ENCODE measurements at places on chromosomes 12 and 14.

- DNase-seq = no peak
Measured at GRCh38 chr14:60655898-60656685, 6.8 kb upstream of the SIX1 start.

DNA sequence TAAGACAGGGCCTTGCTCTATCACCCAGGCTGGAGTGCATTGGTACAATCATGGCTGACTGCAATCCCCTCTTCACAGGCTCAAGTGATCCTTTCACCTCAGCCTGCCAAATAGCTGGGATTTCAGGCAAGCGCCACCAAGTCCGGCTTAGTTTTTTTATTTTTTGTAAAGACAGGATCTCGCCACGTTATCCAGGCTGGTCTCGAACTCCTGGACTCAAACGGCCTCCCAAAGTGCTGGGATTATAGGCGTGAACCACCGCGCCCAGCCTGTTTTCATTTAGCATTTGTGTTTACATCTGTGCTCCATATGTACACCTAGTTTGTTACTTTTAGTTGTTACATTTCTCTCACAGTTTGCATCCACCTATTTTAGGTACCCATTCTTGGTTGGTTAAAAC, 32.5 kb upstream of the LIMA1 start:
- DNase-seq = no peak

GRCh38 chr14:101333335-101334280, 227.7 kb upstream of the DIO3 start:
- DNase-seq = no peak

DNA sequence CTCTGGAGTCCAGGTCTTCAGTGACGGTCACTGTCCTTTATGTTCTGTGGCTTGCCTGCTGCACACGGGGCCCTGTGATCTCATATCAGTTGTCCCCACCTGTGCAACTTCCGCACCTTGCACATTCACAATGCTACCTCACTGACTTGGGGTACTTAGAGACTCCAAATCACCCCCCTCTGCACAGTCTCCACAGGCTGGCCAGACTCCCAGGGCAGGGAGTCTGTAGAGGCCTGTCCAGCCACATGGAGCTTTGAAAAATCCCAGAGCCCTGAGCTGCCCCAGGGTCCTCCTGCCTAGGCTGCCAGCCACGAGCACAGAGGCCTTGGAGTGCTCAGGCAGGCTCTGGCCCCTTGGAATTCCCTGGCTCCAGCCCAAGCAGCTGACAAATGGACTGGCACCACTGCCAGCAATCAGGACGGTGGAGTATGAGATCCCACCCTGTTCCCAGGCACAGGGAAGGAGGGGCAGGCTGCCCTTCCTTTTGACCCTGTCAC, 26.4 kb downstream of the CMKLR1 start:
- DNase-seq = no peak

GRCh38 chr12:3554371-3555115, 63.5 kb downstream of the PRMT8 start:
- no peak for DNase-seq

GRCh38 chr12:106308121-106308520, 5.6 kb downstream of the TCP11L2 start:
- DNase-seq = no peak

GRCh38 chr12:22217556-22217955, 117.0 kb downstream of the ST8SIA1 start:
- no peak for DNase-seq

- DNase-seq = peak; percentile 97
Measured at GRCh38 chr14:29102996-29103395, 336.4 kb downstream of the FOXG1 start.

- DNase-seq = no peak
Measured at GRCh38 chr14:99946652-99947489, 118.4 kb upstream of the EVL start.

- DNase-seq = no peak
Measured at GRCh38 chr12:30640392-30640791, 55.3 kb downstream of the IPO8 start.

DNA sequence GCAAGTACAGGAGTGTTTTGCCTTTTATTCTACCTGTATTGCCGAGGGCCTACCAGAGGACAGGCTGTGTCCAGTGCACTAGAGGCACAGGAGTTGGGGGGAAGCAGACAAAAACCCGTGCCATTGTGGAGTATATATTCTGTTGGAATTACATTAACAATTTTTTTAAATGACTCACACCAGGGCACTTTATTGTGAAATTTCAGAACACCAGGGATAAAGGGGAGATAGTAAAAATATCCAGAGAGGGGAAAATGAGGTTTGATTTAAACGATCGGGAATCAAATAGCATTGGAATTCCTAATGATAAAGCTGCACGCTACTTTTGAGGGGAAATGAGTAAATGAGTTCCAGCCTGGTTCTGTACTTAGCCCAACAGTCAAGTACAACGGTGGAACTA, 123.2 kb downstream of the PELI2 start:
- no peak for DNase-seq

DNA sequence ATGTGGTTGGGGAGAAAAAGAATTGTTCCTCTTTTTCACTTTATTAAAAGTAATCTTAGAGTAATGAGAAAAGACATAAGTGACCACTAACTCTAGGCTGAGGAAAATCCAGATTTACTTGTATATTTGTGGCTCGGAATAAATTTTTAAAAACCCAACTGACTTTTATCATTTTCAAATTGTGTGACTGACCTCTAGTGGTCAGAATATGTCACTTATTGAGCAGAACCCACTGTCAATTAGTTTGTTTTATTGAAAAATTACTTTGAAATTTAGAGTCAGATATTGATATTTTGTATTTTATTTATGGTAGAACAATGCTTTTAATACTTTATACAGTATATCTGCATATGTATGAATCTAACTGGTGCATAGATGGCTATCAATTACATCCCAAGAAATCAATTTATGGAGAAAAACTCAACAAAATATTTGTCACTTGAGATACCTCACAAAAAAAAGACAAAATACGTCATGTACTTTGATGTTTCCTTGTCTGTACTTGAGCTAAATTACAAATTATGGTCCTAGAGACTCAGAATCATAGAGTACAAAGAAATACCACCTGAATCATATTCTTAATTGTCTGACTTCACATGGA, 229.4 kb downstream of the CNTN1 start:
- peak; percentile 3 for DNase-seq

- no peak for DNase-seq
Measured at GRCh38 chr14:70995671-70996070, 88.4 kb downstream of the PCNX1 start.

DNA sequence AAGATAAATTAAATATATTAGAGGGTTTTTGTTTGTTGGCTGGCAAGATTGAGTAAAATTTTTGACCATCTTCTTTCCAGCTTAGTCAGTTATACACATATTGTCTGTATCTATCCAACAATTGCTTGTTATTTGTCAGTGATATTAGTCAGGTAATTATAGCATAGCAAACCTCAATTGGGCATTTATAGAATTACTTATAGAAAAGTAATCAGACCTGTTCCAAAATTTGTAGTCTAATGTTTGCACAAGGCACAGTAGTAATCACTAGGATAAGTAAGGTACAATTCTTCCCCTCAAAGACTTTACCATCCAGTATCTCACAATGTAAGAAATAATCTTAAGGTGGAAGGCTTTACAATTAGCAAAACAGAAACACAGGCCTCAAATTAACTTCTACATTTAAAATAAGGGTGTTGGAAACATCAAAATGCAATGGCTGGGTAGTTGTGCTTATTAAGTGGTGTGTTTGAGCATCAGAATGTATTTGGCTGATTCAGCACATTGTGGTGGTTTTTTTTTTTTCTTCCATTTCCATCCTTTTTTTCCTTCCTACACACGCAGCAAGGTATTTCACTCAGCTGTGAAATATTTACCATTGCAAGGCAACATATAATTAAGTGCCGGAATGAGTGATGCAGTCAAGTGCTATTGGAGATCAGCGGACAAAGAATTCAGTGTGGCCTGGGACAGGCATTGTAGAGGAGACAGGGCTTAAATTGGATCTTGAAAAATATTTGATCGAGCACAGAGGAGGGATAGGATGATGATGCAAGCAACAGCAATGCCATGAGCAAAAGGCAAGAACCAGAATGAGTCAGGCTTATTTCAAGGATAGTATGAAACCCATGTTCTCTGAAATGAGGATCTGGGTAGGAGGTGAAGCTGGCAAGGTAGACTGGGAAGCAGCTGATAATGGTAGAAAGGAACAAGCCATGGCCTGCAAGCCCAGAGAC, 178.2 kb downstream of the AKAP6 start:
- peak; percentile 28 for DNase-seq

- no peak for DNase-seq
Measured at GRCh38 chr14:77053046-77053841, 24.7 kb upstream of the IRF2BPL start.

- no peak for DNase-seq
Measured at GRCh38 chr12:50986966-50987737, 34.8 kb downstream of the HIGD1C start.

GRCh38 chr12:89349814-89350213, 2.5 kb downstream of the DUSP6 start:
- no peak for DNase-seq

- no peak for DNase-seq
Measured at GRCh38 chr14:82915381-82915780, 1381.7 kb upstream of the SEL1L start.

GRCh38 chr14:60184146-60184904, 19.1 kb upstream of the DHRS7 start:
- DNase-seq = no peak

- no peak for DNase-seq
Measured at GRCh38 chr12:121839993-121840761, 18.5 kb downstream of the HPD start.

DNA sequence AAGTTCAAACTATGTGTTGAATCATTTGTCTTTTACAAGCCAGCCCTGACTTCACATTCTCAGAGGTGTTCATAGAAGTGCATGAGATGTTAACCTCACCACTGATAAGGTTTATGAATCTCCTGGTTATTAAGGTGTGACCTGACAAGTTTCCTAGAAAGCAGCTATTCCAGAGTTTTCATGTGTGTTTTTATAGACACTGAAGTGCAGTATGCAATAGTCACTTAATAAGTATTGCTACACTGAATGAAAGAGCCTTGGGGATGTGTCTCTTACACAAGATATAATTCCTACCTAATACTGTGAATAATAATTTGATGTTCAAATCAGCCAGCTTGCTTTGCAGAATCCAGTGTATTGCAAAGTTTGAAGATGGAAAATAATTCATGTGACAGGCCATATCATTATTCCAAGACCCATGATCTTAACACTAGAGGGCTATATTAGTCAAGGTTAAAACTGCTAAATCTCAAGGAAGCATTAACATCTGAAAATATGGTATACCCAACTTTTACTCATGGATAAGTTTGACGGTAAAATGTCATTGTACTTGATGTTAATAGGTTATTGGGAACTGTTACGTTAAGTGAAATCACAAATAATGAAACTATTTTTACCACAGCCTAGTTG, 13.0 kb downstream of the SLC25A3 start:
- DNase-seq = no peak

GRCh38 chr14:75718199-75718598, 57.2 kb downstream of the TTLL5 start:
- no peak for DNase-seq

DNA sequence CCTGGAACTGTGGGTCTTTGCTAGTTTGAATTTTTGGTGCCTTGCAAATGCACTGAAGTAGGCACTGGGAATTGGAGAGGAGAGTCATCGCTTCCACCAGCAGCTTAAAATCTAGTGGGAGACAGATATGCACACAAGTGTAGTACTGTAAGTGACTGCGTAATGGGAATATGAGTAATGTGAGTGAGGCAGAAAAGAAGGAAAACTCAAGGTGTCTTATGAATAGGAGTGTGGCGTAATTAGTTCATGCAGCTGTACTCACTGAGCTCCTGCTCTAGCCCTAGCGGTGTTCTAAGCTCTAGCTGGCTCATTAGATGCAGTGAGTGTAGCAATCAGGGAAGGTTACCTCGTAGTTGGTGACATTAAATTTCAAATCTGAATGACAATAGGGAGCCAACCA, 2.8 kb downstream of the TCP11L2 start:
- DNase-seq = no peak

- DNase-seq = no peak
Measured at GRCh38 chr12:82964446-82964845, 277.7 kb downstream of the TMTC2 start.

- DNase-seq = no peak
Measured at GRCh38 chr14:101469382-101470247, 91.7 kb upstream of the DIO3 start.

- no peak for DNase-seq
Measured at GRCh38 chr12:44531320-44531971, 344.7 kb downstream of the NELL2 start.

GRCh38 chr12:48157889-48158370, 615 bp upstream of the ASB8 start:
- no peak for DNase-seq

DNA sequence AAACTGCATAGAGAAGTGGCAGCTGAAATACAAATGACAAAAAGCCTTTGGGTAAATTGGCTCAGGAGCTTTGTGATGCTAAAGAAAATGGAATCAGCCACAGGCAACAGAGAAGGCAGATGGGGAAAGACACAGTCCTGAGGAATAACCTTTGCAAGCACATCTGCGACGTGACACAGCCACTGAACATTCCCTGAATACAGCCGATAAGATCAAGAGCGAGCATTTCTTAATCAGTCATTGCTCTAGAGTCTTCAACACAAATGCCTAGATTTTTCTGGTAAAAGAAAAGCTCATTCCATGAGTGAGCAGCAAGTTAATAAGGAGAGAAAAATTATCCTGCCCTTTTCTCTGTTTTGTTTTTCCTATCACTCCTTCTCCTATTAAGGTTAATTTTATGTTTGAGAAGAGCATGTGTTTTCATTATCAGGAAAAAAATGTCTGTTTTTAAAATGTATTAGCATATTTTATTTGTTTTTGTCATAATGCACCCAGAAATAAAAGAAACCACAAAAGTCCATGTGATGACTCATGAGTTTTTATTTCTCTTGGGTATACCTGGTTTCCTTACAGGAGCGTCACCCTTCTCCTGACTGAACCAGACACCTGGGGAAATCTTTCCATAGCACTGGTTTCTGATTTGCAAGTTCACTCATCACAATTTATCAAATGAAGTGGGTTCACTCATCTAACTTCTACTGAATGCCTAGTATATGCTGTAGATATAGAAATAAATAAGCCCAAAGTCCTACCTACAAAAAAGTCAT, 45.4 kb upstream of the PCED1B start:
- DNase-seq = no peak

GRCh38 chr14:61358554-61359226, 37.3 kb downstream of the PRKCH start:
- no peak for DNase-seq

DNA sequence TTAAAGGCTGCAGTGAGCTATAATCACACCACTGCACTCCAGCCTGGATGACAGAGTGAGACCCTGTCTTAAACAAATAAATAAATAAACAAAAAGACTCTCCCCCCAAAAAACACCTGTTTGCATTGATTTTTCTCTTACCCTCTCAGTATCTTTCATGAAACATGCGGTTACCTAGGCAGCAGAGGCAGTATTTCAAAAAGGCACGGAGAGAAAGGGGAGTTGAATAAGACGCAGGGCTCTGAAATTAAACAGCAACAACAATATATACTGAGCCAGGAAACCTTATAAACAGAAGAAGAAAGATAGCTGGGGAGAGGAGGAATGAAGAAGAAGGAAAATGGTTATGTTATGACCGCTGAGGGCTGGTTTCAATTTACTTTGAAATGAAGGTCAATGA, 277.6 kb downstream of the BTG1 start:
- no peak for DNase-seq

- no peak for DNase-seq
Measured at GRCh38 chr14:71204231-71204630, 297.0 kb downstream of the PCNX1 start.

GRCh38 chr12:3364226-3364625, 126.8 kb upstream of the PRMT8 start:
- DNase-seq = no peak

- no peak for DNase-seq
Measured at GRCh38 chr14:85425507-85425906, 104.4 kb upstream of the FLRT2 start.

- no peak for DNase-seq
Measured at GRCh38 chr12:122724641-122725243, 5.9 kb downstream of the HCAR1 start.
